ENCODE measurements at places on chromosomes 6 and 20. TPM values are rescaled to one million over a fixed set of nuclear protein-coding genes. Genes with fewer than 3 reads are reported as not detected.

Gene PI16
- under 0.01 TPM for total RNA-seq

Gene OPN5
- not detected for total RNA-seq

Gene VGLL2
- not detected for total RNA-seq

Gene DAAM2
- 0.87 TPM for total RNA-seq

Gene NKAIN4
- total RNA-seq = not detected

Gene DEFB124
- total RNA-seq = not detected

Gene TAAR5
- total RNA-seq = not detected

Gene PLCB1
- total RNA-seq = 20.0 TPM

Gene SEL1L2
- not detected for total RNA-seq

Gene CALHM4
- total RNA-seq = 0.11 TPM

Gene SIRPB1
- 2.8 TPM for total RNA-seq

Gene IPCEF1
- 4.4 TPM for total RNA-seq

Gene ZDHHC14
- 19.2 TPM for total RNA-seq

Gene PLA2G7
- not detected for total RNA-seq

Gene PRELID3B
- 94.8 TPM for total RNA-seq

Gene SYNCRIP
- 56.6 TPM for total RNA-seq

Gene FKBP5
- 58.2 TPM for total RNA-seq

Gene PGBD1
- total RNA-seq = 5.8 TPM

Gene MC3R
- total RNA-seq = not detected

Gene DEFB127
- total RNA-seq = not detected

Gene TGM3
- total RNA-seq = not detected

Gene MATN4
- total RNA-seq = under 0.01 TPM

Gene KIAA0408
- not detected for total RNA-seq

Gene NRSN1
- total RNA-seq = not detected

Gene GSTA3
- not detected for total RNA-seq

Gene TSBP1
- not detected for total RNA-seq

Gene FAM209B
- not detected for total RNA-seq

Gene SNTA1
- total RNA-seq = 5.8 TPM

Gene MYO6
- 26.5 TPM for total RNA-seq

Gene AVP
- not detected for total RNA-seq

Gene PHACTR3
- total RNA-seq = 3.4 TPM

Gene KCNB1
- not detected for total RNA-seq

Gene SCUBE3
- 1.0 TPM for total RNA-seq

Gene ESR1
- not detected for total RNA-seq

Gene CD24
- 0.09 TPM for total RNA-seq

Gene DYNLT2
- total RNA-seq = 0.86 TPM

Gene CPNE5
- 4.2 TPM for total RNA-seq

Gene SDC4
- total RNA-seq = 54.9 TPM

Gene PXT1
- 0.11 TPM for total RNA-seq

Gene AIF1
- total RNA-seq = 0.17 TPM

Gene SIM1
- total RNA-seq = under 0.01 TPM

Gene AGER
- 0.60 TPM for total RNA-seq

Gene KHDRBS2
- total RNA-seq = not detected

Gene FILIP1
- 0.98 TPM for total RNA-seq
